Stimulated activated CD4-positive, alpha-beta T cell treated with anti-CD3 and anti-CD28 coated beads, Interleukin-1b, Interleukin-23, amount 100 ng/mL, for 1 hour (primary cell): ENCODE measurements at places on chromosomes 3 and 15.

- no peak for DNase-seq
These were observed 43.9 kb downstream of the PTPN23 start for GRCh38 chr3:47424434-47425382.

- no peak for DNase-seq
These were observed 14.4 kb upstream of the ROBO2 start for GRCh38 chr3:77025471-77025870.

GRCh38 chr3:78726545-78726944 lies 1041.3 kb downstream of the ROBO1 start:
- DNase-seq: no peak

GRCh38 chr3:22846566-22846965 lies 356.6 kb upstream of the UBE2E2 start:
- DNase-seq: no peak

- DNase-seq: no peak
These were observed 378.4 kb upstream of the AGTR1 start for GRCh38 chr3:148319161-148319915.

DNA sequence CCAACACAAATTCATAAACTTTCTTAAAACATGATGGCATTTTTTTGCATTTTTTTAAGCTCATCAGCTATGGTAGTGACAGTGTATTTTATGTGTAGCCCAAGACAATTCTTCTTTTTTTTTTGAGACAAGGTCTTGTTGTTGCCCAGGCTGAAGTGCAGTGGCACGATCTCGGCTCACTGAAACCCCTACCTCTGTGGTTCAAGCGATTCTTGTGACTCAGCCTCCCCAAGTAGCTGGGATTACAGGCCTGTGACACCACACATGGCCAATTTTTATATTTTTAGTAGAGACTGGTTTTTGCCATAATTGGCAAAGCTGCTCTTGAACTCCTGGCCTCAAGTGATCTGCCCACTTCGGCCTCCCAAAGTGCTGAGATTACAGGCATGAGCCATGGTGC lies 17.3 kb upstream of the USP50 start:
- no peak for DNase-seq
